Stimulated activated CD8-positive, alpha-beta memory T cell treated with anti-CD3 and anti-CD28 coated beads, Interleukin-4, amount 100 ng/mL, for 48 hours (primary cell): ENCODE measurements at places on chromosomes 1 and 21.

DNA sequence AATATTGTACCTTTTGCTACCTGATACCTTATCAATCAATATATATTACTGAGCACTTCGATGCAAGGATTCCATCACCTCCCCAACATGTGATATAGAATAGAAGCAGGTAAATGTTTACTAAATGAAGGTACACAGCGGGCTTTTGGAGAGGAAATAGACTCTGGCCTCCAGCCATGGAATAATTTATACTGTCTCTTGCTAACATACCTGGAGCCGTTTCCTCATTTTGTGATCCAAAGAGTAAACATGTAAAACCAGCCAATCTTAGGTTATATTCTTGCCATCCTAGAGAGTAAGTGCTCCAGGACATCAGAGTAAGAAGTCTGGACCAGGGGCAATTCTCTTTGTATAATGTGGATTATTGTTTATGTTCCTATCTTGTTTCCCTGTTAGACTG, 39.4 kb downstream of the NDUFS5 start:
- no peak for DNase-seq

DNA sequence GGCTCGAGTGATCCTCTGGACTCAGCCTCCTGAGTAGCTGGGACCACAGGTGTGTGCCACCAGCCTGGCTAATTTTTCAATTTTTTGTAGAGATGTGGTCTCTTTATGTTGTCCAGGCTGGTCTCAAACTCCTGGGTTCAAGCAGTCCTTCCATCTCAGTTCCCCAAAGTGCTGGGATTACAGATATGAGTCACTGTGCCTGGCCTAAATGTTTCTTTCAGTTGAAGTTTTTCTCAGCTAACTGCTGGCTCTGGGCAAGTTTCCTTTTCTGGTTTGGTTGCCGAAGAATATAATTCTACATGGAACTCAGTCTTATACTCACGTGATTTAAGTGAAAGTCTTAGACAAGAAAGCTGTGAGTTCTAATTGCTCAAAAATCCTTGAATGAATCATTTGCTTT, 57.0 kb downstream of the SASS6 start:
- DNase-seq, result no peak

DNA sequence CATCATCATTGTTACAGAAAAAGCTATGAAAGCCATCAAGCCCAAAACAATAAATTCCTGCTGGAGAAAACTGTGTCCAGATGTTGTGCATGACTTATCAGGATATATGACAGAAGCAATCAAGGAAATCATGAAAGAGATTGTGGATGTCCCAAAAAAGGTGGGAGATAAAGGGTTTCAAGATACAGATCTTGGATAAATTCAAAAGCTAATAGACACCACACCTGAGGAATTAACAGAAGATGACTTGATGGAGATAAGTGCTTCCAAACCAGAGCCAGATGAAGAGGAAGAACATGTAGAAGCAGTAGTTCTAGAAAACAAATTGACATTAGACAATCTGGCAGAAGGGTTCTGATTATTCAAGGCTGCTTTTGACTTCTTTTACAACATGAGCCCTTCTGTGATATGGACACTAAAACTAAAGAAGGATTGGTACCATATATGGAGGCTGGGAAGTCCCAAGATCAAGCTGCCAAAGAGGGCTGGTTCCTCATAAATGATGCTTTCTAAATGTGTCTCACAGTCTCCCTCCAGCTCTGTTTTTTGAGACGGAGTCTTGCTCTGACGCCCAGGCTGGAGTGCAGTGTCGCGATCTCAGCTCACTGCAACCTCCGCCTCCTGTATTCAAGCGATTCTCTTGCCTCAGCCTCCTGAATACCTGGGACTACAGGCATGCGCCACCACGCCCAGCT, 32.1 kb upstream of the LRIG2 start:
- no peak for DNase-seq

- DNase-seq, result no peak
Measured at GRCh38 chr1:223700388-223700918, 11.9 kb upstream of the CAPN2 start.

- DNase-seq, result no peak
Measured at GRCh38 chr1:164760569-164760968, 201.6 kb downstream of the PBX1 start.

- DNase-seq, result no peak
Measured at GRCh38 chr1:66315671-66316070, 218.3 kb upstream of the SGIP1 start.

- no peak for DNase-seq
Measured at GRCh38 chr1:11523261-11523660, 44.3 kb downstream of the DISP3 start.

DNA sequence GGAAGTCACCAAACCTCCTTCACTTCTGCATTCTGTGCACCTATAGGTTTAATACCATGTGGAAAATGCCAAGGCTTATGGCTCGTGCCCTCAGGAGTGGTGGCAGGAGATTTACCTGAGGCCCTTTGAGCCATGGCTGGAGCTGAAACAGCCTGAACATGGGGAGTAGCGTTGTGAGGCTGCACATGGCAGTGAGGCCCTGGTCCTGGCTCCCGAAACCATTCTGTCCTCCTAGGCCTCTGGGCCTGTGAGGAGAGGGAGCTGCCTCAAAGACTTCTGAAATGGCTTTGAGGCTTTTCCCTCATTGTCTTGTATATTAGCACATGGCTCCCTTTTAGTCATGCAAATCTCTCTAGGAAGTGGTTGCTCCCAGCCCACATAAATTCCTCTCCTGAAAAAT, 20.6 kb downstream of the PTGFR start:
- DNase-seq, result no peak

- DNase-seq, result no peak
Measured at GRCh38 chr1:232940262-232940661, 10.1 kb upstream of the NTPCR start.

DNA sequence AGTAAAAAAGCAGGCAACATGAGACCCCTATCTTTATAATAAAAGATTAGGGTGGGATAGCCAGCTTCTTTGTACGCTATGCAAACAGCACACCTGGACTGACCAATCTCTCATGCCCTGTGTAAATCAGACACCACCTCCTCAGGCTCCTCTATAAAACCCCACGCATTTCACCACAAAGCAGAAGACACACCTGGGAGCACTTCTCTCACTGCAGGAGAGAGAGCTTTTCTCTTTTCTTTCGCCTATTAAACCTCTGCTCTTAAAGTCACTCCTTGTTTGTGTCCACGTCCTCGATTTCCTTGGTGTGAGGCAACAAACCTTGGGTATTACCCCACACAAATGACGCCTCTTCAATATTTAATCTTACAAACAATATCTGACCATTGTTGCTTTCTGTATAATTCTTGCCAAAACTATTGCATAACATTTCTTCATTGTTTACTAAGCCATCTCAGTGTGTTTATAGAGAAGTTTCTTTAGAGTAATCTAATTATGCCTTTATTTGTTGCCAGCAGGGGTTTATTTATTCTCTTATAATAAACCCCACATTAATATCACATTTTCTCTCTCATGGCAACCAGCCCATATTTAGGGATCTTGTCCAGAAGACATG, 31.6 kb upstream of the NUF2 start:
- no peak for DNase-seq
